ENCODE measurements at places on chromosomes 6 and 20.

- DNase-seq: no peak
Observed at GRCh38 chr6:110635096-110635495, 158.7 kb upstream of the SLC22A16 start.

DNA sequence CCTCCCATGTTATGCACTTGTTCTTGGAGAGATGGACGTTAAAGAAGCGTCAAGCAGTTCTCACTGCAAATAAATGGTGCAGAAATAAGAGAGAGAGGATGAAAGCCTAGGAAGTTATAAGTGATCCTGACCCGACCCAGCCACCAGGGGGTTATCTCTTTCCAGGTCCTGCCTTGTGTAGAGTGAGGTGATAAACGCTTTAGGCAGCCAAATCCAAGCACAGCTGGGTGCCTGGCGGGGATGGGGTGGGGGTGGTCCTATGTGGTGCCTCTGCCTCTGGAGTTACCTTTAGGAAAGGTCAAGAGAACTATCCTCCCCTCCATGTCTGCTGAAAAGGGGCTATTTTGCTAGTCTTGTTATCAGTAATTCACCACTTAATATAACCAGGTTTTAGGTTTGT is 9.2 kb upstream of the TFAP2A start:
- no peak for DNase-seq

- no peak for DNase-seq
Observed at GRCh38 chr20:46539113-46539512, 11.3 kb downstream of the OCSTAMP start.

- peak; percentile 64 for DNase-seq
Observed at GRCh38 chr6:11042750-11043377, 1.2 kb downstream of the ELOVL2 start.

- no peak for DNase-seq
Observed at GRCh38 chr6:20186981-20187380, 25.3 kb downstream of the MBOAT1 start.

- DNase-seq: no peak
Observed at GRCh38 chr20:50249447-50250388, 59.1 kb downstream of the CEBPB start.

DNA sequence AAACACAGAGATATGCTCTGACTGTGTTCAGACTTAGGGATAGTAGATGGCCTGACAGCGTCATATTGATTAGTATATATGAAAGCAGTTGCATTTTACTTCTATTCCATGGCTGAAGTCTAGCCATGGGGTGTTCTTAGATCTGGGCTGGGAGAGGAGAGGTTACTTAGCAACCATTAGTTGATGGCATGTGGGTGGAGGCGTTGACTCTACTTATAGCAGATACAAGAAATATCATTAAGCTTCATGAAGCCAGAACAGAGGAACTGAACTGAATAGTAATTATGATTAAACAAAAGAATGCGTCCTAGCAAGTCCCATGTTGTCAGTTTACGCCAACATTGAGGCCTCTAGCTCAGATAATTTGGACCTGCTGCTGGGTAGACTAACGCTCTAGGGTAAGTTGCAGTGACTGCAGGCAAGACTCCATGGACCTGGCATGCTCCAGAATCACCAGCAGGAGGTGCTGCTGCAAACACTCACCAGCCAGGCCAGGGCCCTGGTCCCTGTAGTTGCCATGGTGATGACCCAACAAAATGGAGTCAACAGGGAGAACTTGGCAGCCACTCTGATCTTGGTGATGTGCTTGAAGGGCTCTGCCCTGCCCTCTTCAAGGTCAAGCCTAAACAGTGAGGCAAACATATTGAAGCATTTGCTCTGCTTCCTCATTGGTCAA is 477.3 kb downstream of the PREX1 start:
- DNase-seq: peak; percentile 23

DNA sequence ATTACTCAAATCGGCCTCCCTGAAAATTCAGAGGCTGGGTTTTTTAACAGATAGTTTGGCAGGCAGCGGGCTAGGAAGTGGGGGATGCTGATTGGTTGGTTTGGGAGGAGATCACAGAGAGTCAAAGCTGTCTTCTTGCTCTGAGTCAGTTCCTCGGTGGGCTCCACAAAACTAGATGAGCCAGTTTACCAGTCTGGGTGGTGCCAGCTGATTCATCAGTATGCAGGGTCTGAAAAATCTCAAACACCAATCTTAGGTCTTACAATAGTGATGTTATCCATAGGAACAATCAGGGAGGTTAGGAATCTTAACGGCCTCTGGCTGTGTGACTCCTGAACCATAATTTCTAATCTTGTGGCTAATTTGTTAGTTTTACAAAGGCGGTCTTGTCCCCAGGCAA is 190.7 kb downstream of the C6orf118 start:
- DNase-seq: no peak

- DNase-seq: no peak
Observed at GRCh38 chr6:108592371-108593337, 31.9 kb downstream of the FOXO3 start.

GRCh38 chr6:149343501-149343900 is 26.0 kb downstream of the TAB2 start:
- no peak for DNase-seq

- no peak for DNase-seq
Observed at GRCh38 chr20:12093057-12093796, 175.5 kb downstream of the BTBD3 start.

GRCh38 chr20:3364323-3365013 is 43.0 kb downstream of the DNAAF9 start:
- no peak for DNase-seq

DNA sequence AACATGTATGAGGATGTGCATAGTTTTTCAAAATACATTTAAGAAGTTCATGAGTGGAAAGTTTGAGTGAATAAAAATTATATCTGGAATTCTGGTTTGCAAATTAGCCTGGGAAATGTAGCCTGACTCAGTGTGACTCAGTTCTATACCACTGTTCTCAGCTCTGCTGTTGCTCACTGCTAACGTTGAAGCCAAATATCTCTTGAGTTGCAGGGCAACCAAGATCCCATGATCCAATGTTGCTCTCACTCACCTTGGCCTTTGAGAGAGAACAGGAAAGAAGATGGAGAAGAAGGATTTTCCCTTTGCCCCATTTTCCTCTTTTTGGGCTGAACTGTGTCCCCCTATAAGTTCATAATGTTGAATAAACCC is 28.9 kb downstream of the PSMB9 start:
- DNase-seq: no peak

- no peak for DNase-seq
Observed at GRCh38 chr20:2237059-2237458, 58.7 kb upstream of the TGM3 start.

DNA sequence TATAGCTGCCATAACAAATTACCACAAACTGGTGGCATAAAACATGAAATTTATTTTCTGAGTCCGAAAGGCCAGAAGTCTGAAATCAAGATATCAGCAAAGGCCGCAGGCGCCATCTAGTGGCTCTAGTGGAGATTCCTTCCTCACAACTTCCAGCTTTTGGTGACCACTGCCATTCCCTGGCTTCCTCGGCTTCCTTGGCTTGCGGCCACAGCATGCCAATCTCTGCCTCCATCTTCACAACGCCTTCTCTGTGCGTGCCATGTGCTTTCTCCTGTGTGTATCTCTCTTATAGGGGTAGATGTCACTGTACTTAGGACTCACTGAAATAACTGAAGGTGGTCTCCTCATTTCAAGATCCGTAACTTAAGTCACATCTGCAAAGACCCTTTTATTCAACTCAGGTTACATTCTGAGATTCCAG is 5.4 kb upstream of the PLAGL1 start:
- DNase-seq: peak; percentile 25

GRCh38 chr6:8845690-8846089 is 410.3 kb upstream of the SLC35B3 start:
- no peak for DNase-seq

DNA sequence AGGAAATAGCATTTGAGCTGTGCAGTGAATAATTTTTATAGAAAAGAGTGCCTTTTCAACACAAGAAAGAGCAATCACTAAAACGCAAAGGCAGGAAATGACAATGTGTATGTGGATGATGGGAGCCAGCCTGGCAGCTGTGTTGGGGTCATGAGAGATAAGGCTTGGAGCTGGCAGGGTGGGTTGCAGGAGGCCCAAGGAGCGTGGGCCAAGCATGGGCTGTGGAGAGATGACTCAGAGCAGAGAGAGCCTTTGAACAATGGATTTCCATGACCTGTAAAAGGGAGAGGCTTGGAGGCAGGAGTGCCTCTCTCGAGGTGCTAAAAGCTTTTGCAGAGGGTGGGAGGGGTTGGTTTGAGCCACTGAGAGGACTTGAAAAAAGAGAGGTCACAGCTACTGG is 6.6 kb upstream of the TBC1D7 start:
- no peak for DNase-seq

DNA sequence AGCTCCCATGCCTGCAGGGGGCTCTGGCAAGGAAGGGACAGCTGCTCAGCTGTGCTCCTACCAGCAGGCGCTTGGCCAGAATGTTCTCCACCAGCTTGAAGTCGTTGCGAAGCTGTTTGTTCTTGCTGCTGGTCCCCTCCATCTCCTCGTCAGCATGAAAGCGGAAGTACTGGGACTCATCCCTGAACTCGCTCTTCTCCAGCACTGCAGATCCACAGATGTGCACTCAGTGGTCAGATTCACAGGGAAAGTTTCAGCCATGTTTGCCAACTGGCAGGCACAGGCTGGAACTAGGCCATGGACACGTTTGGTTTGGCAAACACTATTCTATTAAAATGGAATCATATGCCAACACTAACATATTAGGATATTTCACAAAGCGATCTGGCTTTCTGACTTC is 167.9 kb downstream of the PREX1 start:
- DNase-seq: peak; percentile 85

GRCh38 chr6:104123227-104123626 is 736.5 kb downstream of the HACE1 start:
- no peak for DNase-seq

DNA sequence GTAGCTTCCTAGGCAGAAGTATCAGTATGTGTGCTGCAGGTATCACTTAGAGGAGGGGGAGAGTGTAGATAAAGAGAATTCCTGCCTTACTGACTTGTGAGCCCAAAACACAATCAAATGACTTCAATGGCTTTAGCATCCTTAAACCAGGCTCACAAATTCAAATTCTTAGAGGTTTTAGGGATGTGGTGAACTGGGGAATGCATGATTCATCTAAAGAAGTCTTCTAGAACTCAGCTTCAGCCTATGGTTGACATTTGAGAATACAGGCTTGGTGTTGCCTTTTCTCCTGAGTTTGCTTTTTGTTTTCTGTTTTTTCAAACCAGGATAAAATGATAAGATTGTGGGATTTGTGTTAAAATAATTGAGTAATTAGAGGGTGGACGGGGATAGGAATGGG is 14.4 kb downstream of the SNRPC start:
- DNase-seq: no peak

DNA sequence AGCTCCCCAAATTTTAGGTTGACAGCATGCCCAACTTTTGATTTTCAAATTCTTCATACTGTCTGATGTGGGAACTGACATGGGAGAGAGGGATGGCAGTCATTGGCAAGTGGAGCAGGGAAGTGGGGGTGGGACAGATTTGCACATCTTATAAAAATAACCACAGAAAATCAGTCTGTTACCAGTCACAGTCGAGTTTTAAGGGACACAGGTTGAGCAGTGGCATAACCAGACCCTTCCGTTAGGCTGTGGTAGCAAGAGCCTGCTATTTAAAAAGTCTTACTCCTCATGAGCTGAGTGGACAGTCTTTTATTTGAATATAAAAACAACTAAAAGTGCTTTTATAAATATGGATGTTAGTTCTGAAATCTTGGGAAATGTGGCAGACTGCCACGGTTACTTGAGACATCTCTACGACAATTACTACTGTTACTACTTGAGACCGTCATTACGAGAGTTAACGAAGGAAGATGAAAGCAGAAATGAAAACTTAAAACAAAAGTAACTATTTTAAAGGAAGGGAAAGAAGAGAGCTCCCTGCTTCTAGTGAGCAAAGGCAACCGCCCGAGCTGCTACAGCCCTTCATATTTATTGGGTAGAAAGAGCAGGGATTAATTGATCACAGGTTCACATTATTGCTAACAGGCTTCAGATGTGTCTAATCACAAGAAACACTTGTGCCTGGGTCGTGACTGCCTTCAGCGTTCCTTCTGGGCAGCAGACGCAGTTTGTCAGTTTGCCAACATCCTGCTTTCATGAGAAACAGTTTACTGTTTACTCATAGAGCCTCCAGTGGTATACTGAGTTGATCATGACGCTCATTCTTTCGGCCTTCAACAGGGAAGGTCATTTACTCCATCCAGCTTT is 71.3 kb downstream of the EFHC1 start:
- no peak for DNase-seq

- no peak for DNase-seq
Observed at GRCh38 chr6:28207510-28208110, 17.5 kb upstream of the ZSCAN9 start.

- peak; percentile 40 for DNase-seq
Observed at GRCh38 chr6:26172608-26172968, 85.4 kb downstream of the HFE start.

- no peak for DNase-seq
Observed at GRCh38 chr20:48786951-48787705, 40.7 kb downstream of the PREX1 start.

- no peak for DNase-seq
Observed at GRCh38 chr6:42891199-42891722, 11.8 kb downstream of the RPL7L1 start.

DNA sequence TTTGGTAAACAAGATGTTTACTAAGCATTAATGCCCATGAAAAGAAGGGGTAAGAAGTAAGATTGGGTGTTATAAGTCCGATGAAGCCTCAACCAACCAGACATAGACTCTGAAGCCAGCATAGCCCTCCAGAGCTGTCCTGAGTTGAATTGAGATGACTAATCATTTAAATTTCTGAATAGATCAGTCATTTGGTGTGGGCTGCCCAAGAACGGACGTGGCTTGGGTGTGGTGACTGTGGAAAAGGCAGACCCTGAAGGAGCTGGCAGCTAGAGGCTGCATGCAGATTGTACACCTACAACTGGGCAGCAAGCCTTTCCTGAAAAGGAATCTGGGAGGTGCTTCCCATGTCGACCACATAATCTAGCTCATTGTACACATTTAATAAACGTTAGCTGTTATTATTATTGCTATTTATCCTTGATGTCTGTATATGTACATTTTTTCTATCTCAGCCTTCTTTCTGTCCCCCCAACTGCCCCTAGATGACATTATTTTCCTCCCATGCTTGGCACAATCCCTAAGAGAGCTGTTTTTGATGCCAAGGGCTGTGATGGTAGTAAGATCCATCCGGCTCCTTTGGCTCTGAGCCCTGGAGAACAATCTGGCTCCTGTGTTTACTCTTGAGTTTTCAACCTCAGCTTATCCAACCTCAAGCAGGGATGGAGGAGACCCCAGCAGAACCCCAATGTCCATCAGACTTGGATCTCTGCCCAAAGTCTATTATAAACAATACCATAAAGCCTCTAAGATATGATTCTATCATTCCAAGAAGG is 57.6 kb upstream of the JAG1 start:
- no peak for DNase-seq

- peak; percentile 41 for DNase-seq
Observed at GRCh38 chr20:38633577-38634093, 32.0 kb downstream of the ARHGAP40 start.

DNA sequence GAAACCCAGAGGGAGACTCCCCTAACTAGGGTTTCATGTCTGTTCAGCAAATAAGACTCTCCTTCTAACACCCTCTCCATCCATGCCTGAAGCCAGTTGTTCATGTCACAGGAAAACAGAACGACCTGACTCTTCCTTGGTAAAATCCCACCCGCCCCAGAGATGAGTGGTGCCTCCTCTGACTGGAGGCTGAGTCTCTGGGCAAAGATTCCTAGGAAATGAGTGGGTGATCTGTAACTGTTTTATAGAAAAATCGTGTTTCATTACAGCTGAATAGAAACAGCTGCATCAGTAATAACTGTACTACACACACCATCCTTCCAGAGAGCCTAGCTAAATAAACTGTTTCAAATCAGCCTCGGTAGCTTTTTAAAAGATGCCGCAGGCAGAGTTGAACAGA is 37.4 kb upstream of the MRPS10 start:
- DNase-seq: no peak

All from NCI-H1694 treated with DMSO at 0.1 percent for 48 hours (cell line).